ENCODE measurements at places on chromosomes 7 and 10. TPM values are rescaled to one million over a fixed set of nuclear protein-coding genes. Genes with fewer than 3 reads are reported as not detected.
A peak's percentile ranks its signal among the peaks of the same experiment; 100 is the strongest.

The SEMA4G gene
- 0.57 TPM for total RNA-seq

The ARHGEF35 gene
- total RNA-seq, result 3.6 TPM

The FXYD4 gene
- not detected for total RNA-seq

The CNPY1 gene
- total RNA-seq, result 1.7 TPM

GRCh38 chr7:69762821-69763352 is 164.6 kb downstream of the AUTS2 start:
- DNase-seq, result no peak

- no peak for DNase-seq
Measured at GRCh38 chr10:29140151-29140550, 148.7 kb upstream of the LYZL1 start.

DNA sequence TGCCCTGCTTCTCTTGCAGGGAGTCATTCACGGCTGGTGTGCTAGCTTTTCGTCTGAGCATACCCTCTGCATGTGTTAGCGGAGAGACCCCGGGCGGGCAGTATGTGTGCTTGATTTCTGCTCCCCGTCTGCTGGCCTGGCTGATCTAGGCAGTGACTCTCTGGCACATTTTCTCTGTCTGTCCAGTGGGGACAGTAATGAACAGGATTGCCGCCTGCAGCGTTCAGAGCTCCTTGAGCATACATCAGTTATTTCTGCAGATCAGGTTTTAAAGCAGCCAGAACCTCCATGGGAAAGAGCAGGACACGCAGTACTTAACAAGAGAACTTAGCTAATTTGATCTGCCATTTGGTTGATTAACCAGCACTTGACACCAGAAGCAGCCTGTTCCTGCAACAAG is 242.5 kb downstream of the CELF2 start:
- no peak for DNase-seq

- DNase-seq, result no peak
Measured at GRCh38 chr7:14698239-14698638, 204.3 kb downstream of the DGKB start.

DNA sequence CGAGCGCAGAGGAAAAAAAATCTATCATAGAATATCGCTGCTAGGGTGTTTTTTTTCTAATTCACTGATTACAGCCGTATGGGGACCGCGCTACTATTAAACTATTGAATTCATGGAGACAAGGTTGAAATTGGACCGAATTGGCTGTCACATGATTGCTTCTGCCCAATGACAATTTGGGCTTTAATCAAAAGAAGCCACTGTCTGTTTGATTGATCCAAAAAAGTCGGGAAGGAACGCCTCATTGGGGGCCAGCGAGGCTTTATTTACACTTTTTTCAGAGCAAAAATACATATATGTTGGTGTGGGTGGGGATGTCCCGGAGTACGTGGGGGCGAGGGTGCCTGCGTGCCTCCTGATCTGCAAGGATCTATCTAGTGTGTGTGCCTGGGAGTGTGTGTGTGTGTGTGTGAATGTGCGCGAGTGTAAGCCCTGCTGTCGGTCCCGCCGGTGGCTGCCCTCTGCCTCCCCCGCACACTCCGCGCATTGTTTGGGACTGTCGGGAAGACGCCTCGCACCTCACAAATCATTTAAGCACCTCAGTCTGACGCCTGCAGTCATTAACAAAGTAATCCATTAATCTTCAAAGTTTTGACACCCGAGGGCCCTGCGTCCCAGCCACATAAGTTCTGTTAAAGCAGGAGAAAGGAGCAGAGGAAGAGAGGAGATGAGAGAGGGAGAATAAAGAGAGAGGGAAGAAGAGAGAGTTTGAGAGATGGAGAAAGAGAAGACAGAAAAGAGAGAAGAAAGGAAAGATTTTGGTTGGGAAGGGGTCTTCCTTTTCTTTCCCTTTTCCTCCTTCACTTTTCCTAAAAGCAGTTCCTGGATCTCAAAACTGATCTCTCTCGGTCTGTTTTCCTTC is at the start of gene HOXA2:
Gene HOXA2 (minus strand): TSS at position 103 of the 862 bp plus-strand sequence. CDS start 183 bp downstream, outside the sequence.
- DNase-seq, result peak; percentile 82

GRCh38 chr10:122348512-122348911 is 26.0 kb upstream of the PLEKHA1 start:
- peak; percentile 27 for DNase-seq

GRCh38 chr7:142811154-142811737 is 40.5 kb downstream of the PRSS2 start:
- peak; percentile 77 for DNase-seq

- DNase-seq, result peak; percentile 33
Measured at GRCh38 chr10:6918305-6918704, 338.2 kb upstream of the PRKCQ start.

DNA sequence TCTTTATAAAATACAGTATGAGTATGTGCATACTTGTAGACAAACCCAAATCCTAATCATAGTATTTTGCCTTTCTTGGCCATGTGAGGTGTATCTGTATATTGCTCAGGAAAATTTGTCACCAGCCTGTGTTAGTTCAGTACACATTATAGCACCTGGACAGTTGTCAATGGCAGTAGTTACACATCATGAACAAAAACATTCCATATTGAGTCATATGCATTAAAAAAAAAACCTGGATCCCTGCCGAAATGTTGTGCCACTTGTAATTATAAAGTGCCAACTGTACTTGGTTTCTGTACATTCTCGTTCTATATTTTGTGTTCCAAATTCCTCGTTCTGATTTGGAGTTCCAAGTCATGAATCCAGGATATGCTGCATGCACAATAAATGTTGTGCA is 410.4 kb downstream of the INHBA start:
- DNase-seq, result peak; percentile 80
